ENCODE measurements at places on chromosomes 1 and 21.

- no peak for DNase-seq
These were observed 13.2 kb upstream of the MAP1LC3C start for GRCh38 chr1:242011894-242012660.

GRCh38 chr1:84960371-84960770 lies 36.5 kb downstream of the MCOLN2 start:
- DNase-seq: no peak

DNA sequence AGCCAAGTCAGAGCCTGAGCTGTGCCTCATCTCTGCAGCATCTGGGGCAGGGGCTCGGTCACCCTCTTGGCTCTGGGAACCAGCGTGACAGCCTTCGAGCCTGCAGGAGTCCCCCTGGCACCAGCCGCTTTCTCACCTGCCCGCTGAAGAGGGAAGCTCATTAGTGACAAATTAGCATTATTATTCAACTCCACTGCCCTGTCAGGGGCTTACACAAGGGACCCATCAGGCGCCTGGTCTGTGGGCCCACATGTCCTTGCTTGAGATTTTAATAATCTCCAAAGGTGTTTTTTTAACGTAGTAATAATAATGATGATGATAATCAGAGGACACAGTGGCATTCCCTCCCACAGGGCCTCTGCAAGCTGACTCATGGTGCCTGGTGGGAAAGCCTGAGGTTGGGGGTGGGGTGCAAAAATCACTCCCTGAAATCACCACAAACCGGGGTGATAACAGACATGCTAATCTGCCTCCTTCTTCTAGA lies 98.1 kb upstream of the IGSF21 start:
- DNase-seq: no peak

DNA sequence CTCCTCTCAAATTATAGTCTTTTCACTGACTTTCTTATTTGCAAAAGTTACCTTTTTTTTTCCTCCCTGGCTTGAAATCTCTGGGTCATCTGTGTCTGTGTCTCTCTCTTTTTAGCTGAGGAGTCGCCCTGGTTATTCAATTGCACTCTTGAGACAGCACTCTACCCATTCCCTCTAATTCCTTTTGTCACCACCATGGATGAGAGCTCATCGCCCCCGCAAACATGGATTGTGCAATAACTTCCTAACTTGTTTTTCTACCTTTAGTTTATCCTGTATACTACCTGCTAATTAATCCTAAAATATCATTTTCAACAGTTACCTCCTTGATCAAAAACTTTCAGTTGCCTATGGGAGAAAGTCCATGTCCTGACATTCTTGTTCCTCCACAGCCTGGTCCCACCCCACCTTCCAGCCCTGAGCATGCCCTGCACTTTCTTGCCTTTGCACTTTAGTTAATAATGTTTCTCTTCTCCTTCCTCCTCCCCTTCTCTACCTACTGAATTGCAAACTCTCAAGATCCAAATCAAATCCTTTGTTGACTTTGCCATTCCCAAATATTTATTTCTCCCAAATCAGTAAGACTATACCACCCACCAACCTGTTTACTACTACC lies 110.4 kb upstream of the MAGI3 start:
- no peak for DNase-seq

All from epithelial cell of proximal tubule (primary cell).